HCEC 1CT (cell line): ENCODE measurements at places on chromosomes 16 and 17.

- no peak for DNase-seq
Observed at GRCh38 chr16:60404401-60404800, 1631.8 kb downstream of the CDH8 start.

- DNase-seq, result no peak
Observed at GRCh38 chr17:57803021-57803420, 46.8 kb downstream of the MRPS23 start.

- no peak for DNase-seq
Observed at GRCh38 chr16:67394155-67395104, 1.1 kb upstream of the TPPP3 start.

DNA sequence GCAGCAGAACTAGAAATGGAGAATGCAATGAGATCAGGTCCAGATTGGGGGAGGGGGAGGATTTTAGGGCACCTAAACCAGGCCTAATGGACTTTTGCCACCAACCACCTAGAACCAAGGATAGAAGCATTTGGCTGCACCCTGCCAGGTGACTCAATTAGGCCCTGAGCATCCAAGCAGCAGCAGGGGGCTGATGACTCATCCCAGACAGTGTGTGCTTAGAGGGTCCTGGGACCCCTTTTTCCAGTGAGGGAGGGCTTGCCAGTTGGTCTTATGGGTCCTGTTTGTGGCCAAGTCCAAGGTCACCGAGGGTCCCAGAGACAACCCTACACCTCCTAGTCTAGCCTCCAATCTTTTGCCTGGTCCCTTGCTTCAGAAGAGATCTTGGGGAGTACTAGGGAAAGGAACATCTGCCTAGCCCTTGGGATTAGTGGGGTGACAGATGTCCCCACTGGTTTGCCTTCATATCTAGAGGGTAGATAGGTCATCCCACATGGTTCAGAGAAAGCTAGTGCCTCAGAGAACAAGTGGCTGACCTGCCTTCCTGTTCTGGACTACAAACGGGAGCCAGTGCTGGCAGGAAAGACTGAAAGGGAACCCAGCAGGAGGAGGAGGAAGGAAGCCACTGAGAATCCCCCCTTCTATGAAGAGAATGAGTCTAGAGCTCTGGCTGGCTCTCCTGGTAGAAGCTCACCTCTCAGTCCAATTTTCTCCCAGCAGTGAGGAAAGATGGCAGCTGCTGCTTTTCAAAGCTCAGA is 1.6 kb upstream of the TBKBP1 start:
- no peak for DNase-seq

DNA sequence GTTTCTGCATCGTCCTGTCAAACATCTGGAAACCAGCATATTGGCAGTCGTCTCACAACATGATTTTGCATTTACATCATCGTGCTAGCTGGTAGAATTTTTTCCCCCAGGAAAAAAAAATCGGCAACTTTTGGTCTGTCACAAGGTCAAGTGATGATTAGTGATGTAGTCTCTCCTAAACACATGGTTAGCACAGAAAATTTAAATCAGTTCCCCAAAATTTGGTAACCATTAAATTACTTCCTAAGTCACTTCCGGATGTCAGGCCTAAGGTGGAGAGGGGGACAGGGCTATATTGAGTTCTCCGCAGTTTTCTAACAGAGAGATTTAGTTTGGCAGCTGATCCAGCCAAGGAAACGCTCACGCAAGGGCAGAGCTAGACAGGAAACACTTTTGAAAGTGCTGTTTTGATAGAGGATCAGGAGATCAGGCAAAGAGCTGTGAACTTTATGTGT is 271.0 kb upstream of the TBX2 start:
- DNase-seq, result peak; percentile 38

- DNase-seq, result peak; percentile 100
Observed at GRCh38 chr17:78383725-78384471, 5.4 kb downstream of the PGS1 start.

- DNase-seq, result peak; percentile 54
Observed at GRCh38 chr17:82246365-82247181, 17.7 kb downstream of the SLC16A3 start.

DNA sequence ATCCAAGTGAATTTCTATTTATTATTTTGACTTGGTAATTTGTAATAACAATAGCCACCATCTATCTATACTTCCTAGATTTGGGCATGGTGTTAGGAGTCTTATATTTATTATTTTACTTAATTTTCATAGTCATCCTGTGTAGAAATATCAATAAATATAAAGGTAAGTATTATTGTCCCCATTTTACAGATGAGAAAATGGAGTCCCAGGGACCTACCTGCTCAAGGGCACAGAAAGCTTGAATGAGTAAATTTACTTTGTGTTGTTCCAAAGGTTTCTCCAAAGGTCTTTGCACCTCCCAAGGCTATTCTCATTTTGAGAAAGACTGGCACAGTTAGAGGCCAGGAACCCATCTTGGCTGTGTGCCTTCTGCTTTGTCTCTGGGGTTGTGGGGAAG is 738.3 kb downstream of the WWOX start:
- DNase-seq, result no peak

DNA sequence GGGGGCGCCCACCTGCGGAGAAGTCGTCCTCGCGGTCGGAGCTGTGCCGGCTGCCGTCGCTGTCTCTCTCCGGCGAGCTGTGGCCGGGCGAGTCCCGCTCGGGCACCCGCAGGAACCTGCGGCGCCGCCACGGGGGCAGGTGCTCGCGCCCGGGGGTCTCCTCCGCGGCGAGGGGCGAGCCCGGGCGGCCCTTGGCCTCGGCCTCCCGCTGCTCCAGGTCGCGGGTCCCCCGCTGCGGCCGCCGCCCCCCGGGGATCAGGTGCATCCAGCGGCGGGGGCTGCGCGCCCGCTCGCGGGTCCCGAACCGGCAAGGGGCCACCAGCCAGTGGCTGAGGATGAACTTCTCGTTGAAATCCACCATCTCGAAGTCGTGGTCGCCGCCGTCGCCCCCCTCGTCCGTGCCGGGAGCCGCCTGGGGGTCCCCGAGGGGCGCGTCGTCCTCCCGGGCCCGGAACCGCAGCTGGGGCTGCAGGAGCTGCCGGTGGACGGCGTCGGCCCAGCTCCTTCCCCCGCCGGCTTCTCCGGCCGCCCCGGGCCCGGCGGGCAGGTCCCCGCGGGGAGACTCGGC is 41.4 kb upstream of the BHLHA9 start:
- no peak for DNase-seq
